T-helper 2 cell (primary cell): ENCODE measurements at places on chromosomes 11 and 22.

- DNase-seq = no peak
Measured at GRCh38 chr22:35397095-35397904, 2.6 kb upstream of the MCM5 start.

GRCh38 chr11:119316729-119317591, at the start of gene MCAM:
Gene MCAM, minus strand, starts transcription at chr11:119317130. Its CDS starts 29 bp downstream, at chr11:119317101.
- no peak for DNase-seq

GRCh38 chr11:77353131-77353530, 51.6 kb upstream of the GDPD4 start:
- DNase-seq = no peak

DNA sequence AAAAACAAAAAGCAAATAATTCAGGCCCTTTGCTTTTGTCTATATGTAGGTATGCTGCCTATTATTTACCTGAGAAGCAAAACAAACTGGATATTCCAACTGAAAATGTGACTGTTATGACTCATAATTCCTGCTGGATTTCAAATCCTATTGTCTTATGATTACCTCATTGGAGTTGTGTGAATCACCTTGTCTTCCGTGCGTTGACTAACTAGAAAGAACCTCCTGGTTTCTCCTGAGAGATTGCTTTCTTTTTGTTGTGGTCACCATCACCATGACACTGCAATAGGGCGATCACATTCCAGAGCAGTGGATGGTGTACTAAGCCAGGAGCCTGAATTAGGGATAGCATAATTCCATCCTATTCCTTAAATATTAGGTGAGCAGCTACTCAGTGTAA, 23.0 kb upstream of the EXPH5 start:
- no peak for DNase-seq

- no peak for DNase-seq
Measured at GRCh38 chr11:112455791-112456190, 195.1 kb upstream of the PLET1 start.

GRCh38 chr11:69200331-69201065, 44.8 kb downstream of the SMIM38 start:
- DNase-seq = no peak

GRCh38 chr11:3129591-3130268, 35.4 kb downstream of the OSBPL5 start:
- peak; percentile 1 for DNase-seq

DNA sequence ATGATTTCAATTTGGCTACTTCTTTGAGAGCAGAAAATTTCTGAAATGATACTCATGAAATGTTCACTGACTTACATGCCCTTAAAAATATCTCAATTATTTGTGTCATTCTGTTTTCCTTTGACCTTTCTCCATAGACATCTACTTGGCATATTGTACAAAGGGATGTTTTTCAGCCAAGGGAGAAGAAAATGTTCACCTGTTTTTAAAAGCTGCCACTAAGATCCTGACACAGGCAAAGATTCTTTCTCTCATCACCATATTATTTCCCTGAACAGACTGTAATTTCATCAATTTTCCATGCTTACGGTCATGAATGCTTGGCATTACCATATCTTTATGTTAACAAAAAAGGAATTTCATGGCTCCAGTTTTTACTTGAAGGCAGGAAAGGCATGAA, 67.4 kb upstream of the DBX1 start:
- DNase-seq = no peak

DNA sequence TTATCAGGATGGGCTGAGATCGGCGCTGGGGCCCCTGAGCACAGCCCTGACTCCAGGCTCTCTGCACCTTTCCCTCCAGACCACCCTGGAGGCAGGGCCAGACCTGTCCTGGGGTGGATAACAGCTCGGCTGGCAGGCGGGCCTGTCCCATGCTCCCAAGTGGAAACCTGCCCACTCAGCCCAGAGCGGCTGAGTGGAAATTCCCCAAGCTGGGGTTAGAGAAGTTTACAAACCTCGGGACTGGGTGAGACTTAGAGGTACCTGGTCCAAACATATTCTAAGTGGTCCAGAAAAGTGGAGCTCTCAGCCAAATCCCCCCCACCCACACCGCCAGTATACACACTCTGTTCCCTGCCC, 4.8 kb upstream of the FXYD2 start:
- DNase-seq = no peak

DNA sequence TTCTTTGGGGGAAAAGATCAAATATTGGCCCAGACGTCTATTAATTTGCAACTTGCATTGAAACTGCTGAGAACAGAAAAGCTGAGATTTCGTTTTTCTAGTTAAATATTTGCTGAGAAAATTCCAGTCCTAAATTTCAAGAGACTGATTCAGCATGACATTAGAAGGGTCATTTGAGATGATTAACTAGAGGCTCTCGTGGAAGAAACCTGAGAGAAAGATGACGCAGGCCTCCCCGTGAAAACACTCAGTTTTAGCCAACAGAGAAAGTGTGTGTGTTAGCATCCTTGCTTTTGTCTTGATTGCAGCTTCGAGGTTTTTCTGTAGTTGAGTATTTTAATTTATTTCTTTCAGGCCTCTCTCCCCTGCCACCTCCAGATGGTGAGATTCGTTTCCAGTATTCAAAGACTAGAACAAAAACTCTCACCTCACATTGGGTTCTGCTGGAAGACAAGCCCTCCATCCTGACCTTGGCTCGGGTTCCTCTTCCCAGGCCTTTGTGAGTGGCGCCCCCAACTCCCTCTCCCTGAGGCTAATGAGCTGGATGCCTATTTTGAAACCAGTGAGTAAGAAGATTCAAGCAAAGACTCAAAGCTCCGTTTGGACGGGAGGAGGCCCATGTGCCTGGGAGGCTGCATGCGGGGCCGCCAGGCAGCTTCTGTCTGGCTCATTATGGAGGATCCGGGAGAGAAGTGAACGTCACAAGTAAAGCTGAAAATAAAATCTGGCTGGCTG, 52.4 kb downstream of the CELSR1 start:
- DNase-seq = no peak

GRCh38 chr11:102989379-102990047, 34.0 kb upstream of the MMP13 start:
- DNase-seq = no peak
